NCI-H1694 (cell line): ENCODE measurements at places on chromosomes 6 and 20.

GRCh38 chr20:62265365-62265764, 27.0 kb downstream of the OSBPL2 start:
- DNase-seq = no peak

DNA sequence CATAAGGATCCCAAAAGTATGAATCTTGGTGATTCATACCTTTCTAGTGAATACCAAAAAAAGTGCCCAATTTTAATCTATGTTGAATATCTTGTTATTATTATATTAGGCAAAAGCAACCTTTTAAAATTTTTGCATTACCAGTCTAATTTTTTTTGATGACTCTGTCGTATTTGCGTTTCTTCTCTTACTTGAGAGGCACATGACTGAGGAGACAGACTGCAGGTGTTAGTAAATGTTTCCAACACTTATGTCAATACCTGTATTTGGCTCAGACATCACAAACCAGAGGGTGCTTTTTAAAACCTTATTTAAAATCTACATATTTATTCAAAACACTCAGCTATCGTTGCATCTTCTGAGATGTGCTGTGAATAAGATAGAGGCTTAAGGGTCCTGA, 27.1 kb downstream of the ID4 start:
- DNase-seq = no peak

DNA sequence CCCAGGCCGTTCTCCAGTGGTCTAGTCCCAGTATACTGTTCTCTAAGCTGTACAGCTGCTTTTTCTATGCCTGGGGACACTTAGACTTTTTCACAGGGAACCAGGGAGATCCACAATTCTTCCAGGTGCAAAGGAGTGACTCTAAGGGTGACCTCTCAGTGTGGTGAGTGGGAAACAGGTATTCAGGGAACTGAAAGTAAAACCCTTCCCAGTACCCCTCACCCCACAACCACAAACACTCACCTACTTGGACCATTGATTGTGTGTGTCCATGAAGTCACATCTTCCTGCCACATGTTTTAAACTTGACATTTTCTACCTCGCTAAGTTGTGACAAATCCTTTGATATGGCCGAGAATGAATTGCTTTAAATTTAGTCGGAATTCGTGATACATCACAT, 183.6 kb downstream of the CLIC5 start:
- no peak for DNase-seq

GRCh38 chr6:5416250-5416649, 154.9 kb downstream of the FARS2 start:
- DNase-seq = no peak

- no peak for DNase-seq
Measured at GRCh38 chr20:23403751-23404150, 17.5 kb downstream of the NAPB start.

GRCh38 chr6:149755300-149756260, 6.0 kb downstream of the PCMT1 start:
- DNase-seq = no peak

GRCh38 chr6:126625019-126625418, 285.1 kb downstream of the CENPW start:
- DNase-seq = no peak

DNA sequence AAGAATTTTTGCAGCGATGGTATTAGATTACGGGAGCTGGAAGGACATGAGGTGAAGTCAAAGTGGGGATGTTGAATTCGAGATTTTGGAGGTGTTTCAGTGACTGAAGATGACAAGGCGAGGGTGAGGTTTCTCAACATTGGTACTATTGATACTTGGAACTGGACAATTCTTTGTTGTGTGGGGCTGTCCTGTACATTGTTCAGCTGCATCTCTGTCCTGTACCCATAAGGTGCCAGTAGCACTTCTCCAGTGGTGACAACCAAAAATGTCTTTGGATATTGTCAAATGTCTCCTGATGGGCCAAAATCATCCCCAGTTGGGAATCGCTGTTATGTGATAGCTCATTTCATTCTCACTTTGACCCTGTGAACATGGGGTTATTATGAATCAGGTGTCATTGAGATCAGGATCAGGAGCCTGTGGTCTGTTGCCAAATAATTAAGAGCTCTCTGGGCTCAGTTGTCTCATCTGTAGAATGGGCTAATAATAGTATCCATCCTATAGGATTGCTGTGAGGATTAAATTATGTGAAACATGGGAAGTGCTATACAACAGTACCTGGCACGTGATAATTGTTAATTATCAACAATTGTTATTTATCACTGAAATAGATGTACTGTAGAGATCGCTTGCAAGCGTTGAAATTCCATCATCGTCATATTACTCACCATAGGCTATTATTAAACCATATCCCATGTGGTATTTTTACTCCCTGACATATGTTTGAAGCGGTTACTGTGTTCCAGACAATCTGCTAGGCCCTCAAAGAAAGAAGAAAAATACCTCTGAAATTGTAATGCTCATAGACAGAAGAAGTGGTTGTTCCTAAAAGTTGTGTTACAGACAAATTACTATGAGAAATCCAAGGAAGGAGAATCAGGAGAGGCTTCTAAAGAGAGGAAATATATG, 48.5 kb upstream of the TTPAL start:
- DNase-seq = no peak

GRCh38 chr6:150208611-150209352, 65.9 kb downstream of the PPP1R14C start:
- no peak for DNase-seq
